ENCODE measurements at places on chromosomes 1 and 21.

DNA sequence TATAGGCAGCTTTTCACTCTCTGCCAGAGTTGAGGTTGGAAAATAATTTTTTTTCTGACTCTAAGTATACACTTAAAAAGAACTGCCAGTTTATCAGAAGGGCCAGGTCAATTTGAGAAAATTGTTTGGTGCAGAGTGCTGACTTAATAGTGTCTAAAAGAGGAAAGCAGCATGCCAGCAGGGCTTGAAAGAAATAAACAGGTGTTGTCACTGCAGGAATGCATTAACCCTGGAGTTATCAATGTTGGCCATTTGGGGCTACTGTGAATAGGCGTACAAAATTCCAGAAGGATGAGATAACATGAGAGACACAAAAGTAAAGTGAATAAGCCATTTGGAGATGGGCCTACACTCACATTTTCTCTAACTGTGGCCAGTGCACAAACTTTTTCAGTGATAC lies 220.6 kb upstream of the PLD5 start:
- no peak for DNase-seq

DNA sequence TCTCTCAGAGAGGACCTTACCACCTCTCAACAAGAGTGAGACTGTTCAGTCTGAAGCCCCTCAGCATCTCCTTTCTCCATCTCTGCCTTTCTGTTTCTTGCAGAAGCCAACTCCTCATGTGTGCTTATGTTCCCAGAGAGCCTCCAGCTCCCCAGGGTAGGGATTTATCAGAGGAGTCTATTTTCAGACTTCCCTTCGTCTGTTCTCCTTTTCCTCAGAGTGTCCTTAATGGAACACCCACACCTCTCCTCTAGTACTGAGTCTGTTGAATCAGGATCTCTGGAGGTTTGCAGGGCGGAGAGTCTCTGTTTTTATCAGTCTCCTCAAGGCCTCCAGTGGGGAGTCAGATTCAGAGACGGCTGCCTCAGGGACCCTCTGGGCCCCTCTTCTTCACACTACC lies 25.1 kb upstream of the DNAJC6 start:
- DNase-seq, result no peak

GRCh38 chr1:160827418-160827817 lies 31.4 kb downstream of the LY9 start:
- no peak for DNase-seq

- no peak for DNase-seq
Measured at GRCh38 chr1:10860218-10860617, 63.8 kb upstream of the CASZ1 start.

Data from CD8-positive, alpha-beta T cell (primary cell).